Pericardium fibroblast (primary cell): ENCODE measurements at places on chromosomes 6 and 20. TPM values are rescaled to one million over a fixed set of nuclear protein-coding genes. Genes with fewer than 3 reads are reported as not detected.

TFAP2C gene
- total RNA-seq = not detected in 2 replicates

RGS17 gene
- total RNA-seq = 1.5 and 2.0 TPM in 2 replicates

GSTA1 gene
- total RNA-seq = not detected in 2 replicates

DCDC2 gene
- total RNA-seq = not detected in 2 replicates

EPPIN gene
- not detected in 2 replicates for total RNA-seq

LINC00237 gene
- not detected in 2 replicates for total RNA-seq
